ENCODE measurements at places on chromosomes 7 and 10.

DNA sequence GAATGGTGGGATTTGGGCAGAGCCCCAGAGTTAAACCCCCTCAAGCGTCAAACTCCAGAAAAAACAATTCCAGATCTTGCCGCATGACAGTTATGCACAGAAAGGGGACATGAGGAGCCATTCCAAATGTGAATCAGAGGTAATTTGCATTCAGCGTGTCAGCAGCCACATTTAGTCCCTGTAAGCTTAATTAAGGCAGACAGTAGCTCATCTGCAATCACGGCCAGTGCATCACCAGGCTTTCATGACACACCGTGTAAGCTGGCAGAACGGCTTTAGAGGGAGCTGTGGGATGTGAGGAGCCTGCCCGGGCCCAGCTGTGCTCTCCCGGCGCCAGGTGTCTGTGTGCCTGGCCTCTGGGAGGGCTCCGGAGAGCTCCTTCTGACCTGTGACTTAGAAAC, 18.7 kb upstream of the PRKAG2 start:
- DNase-seq = no peak

- DNase-seq = no peak
Measured at GRCh38 chr10:22615819-22616499, 98.4 kb downstream of the PIP4K2A start.

- no peak for DNase-seq
Measured at GRCh38 chr10:100129424-100129823, 47.8 kb upstream of the CPN1 start.

GRCh38 chr7:116741625-116742316, 69.8 kb downstream of the MET start:
- DNase-seq = no peak

DNA sequence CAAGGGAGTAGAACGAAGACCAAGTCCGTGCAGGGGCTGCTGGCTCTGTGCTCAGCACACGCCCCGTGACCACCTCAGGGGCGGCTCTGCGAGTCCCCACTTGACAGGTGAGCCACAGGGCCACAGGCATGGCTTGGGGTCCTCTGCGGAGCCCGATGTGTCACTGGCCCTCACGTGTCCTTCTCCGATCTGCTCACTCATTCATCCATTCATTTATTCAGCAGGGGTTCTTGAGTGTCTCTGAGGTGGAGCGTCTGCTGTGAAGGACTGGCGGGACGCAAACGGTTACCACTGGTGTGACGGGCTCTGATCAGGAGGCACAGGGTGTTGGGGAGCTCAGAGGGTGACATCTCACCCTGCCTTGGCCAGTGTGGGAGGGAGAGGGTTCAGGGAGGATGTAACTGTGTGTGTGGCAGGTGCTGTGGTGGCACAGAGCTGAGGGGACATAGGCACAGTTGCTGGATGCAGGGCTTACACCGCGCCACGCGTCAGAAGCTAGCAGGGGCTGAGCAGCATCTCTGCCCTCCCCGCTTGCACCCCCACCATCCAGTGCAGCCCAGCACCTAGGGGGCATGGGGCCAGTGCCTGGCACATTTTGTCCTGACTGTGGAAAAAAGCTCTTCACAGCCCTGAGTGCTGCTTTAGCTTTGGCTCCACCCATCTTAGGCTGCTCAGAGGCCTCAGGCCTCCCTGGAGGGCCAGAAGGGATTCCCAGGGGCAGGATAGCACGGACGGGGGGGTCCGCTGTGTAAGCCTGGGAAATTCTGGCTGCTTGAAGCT, 116.8 kb downstream of the LHPP start:
- DNase-seq = no peak

GRCh38 chr10:1299041-1299726, 243.0 kb downstream of the WDR37 start:
- DNase-seq = no peak

GRCh38 chr10:110160522-110160921, 46.9 kb upstream of the MXI1 start:
- no peak for DNase-seq

DNA sequence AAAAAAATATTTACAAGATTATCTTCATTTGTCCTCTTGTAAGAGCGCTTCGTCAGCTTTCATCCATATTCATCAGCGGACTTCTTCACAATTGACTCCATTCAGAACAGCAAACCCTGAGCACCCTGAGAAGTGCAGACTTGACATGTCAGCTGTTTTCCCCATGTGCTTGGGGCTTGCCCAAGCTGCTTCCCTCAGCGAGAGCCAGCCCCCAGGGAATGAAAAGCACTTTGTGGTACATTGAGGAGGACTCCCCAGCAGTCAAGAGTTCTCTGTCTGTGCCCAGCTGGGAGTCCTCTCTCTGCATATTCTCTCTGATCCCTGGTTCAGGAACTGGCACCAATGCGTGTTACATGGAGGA, 22.7 kb downstream of the HKDC1 start:
- DNase-seq = no peak

- DNase-seq = no peak
Measured at GRCh38 chr7:41197769-41198168, 505.1 kb downstream of the INHBA start.
